ENCODE measurements at places on chromosomes 11 and 22.

DNA sequence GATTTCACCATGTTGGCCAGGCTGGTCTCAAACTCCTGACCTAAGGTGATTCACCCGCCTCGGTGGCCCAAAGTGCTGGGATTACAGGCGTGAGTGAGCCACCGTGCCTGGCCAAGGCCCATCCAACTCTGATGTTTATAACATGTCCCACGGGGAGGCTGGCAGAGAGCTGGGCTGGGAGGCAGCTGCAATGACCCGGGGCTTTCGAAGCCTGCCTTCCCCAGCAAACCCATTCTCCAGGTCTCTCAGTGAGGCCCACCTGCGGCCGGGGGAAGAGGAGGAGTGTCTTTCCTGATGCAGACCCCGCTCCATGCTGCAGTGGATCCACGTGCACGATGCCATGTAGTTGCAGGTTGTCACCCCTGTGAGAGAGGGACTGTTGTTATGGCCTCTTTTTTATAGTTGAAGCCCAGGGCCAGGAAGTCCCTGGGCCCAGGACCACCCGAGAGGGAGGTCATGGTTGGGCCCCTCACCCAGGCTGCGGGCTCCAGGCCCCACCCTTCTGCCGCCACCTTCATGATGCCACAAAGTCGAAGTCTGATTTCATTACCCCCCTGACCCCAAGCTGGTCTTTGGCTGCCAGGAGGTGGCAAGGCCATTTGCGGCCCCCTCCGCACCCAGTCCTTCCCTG lies 38.3 kb downstream of the KCNJ4 start:
- DNase-seq, result no peak

DNA sequence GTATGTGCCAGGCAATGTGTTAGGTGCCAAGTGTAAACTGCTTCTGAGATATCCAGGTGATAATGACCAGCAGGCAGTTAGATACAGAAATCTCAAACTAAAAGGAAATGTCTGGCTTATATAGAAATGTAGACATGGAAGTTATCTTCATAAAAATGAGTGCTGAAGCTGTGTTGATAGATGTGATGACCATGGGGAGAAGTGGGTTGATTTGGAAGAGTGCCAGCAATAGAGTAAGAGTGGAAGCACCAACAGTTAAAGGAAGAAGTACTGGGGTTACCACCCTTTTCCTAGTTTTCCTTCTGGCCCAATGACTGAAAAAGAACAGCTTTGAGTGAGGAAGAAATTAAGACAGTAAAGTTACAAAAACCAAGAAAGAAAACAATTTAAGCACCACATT lies 68.5 kb downstream of the C2CD3 start:
- no peak for DNase-seq

DNA sequence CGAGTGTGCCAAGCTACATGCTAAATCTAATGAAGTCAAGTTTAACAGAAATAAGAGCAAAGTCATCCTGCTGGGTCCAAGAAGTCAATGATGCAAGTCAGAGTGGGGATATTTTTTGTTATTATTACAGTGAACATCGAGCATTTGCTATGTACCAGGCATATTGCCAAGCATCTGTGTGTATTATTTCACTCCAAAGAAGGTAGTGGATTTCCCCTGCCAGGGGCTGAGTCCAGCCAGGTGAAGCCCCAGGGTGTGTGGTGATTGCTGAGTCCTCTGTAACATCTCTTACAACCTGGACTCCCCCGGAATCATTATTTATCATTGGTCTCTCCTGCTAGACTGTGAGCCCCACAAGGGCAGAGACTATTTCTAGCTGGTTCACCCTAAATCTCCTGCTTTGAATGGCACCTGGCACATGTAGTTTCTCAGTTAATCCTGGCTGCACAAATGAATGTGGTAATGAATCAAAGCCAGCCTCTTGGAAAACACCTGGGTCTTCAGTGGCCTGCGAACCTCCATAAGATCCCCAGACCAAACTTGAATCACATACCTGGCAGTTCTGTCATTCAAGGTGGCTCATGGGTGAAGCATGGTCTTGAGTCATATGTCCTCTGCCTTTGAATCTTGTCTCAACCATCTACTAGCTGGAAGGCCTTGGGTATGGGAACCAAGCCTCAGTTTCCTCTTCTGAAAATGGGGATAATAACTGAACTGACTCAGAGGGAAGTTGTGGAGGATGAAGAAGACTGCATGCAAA lies 549.2 kb downstream of the MIAT start:
- no peak for DNase-seq

DNA sequence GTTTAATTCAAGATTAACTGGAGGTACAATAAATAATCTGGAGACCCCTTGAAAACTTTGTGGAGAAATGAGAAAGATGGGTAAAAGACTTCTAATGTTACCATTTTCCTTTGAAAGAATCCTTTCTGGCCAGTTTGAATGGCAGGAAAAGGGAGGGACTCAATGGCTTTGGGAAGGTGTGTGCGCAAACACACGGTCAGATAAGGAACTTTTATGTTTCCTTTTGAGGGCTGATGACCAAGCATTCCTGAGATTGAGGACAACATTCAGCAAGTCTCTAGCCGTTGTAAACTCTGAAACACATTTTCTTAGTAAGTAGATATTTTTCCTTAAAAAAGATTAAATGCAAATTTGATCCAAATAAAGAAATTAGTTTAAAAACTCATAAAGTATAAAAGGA lies 909.7 kb upstream of the TENM4 start:
- DNase-seq, result no peak

GRCh38 chr22:41976961-41977566 lies 7.8 kb downstream of the SEPTIN3 start:
- DNase-seq, result no peak
